Activated CD4-positive, alpha-beta T cell treated with anti-CD3 and anti-CD28 coated beads, Interleukin-2, amount 50 U/mL, for 1 hour (primary cell): ENCODE measurements at places on chromosomes 5 and 9.

GRCh38 chr5:112918679-112919078, 3.3 kb downstream of the REEP5 start:
- no peak for DNase-seq

GRCh38 chr5:149129181-149129580, 12.1 kb upstream of the ABLIM3 start:
- no peak for DNase-seq

GRCh38 chr5:127586066-127586770, 62.7 kb upstream of the CTXN3 start:
- no peak for DNase-seq

DNA sequence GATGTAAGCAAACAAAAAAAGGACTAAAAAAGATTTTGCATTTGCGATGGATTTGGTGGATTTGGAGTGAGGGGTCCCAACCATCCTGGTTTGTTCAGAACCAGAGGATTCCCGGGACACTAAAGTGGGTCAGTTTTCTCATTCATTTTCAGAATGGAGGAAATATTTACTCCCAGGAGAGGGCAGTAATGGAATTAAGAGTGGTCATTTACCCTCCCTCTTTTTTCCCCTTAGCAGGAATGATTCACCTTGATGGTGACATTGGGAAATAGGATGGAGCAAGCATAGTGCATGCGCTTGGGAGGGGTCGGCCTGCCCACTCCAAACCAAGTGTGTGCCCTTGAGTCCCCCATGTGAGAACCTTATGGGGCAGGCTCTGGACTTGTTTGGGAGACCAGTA, 164.2 kb upstream of the PUM3 start:
- DNase-seq, result no peak

- DNase-seq, result peak; percentile 13
Observed at GRCh38 chr5:68369457-68370125, 154.0 kb downstream of the PIK3R1 start.

DNA sequence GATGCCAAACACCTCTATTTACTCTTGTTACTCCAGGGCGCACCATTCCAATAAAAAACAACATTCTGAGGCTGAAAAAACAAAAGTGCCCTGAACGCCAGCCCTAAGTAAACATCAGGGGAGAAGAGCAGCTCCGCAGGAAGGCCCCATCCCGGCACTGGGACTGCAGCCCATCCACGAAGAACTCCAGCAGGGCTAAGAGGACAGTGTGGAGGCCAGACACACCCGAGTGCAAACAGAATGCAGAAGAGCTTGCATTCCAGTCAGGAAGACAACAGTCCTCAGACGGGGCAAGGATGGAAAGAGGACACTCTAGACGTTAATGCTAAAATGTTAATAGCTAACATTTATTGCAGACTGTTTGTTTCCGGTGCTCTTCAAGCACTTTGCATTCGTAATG, 33.0 kb downstream of the FAM240B start:
- no peak for DNase-seq
